ENCODE measurements at places on chromosomes 2 and 18.

GRCh38 chr2:11077411-11077810, 77.9 kb upstream of the SLC66A3 start:
- DNase-seq: no peak

- no peak for DNase-seq
Measured at GRCh38 chr2:38745267-38745666, 5.9 kb downstream of the SRSF7 start.

GRCh38 chr2:238169708-238170251, 11.0 kb downstream of the ERFE start:
- no peak for DNase-seq

DNA sequence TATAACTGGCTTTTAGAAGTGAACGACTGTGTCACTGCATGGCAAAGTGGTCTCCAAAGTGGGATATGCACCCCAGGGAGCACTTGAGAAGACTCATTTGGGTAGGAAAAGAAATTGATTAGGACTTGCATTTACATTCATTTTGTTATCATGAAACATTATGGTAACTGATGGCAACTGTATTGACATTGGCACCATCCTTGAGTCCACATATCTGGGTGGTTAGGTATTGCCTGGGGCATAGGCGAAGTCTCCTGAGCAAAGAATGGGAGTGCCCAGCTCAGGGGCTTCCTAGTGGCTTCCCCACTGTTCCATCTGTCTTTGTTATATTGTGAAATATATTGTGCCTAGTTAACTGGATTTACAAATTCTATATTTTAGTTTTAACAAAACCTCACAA, 29.2 kb downstream of the SPATS2L start:
- DNase-seq: no peak

DNA sequence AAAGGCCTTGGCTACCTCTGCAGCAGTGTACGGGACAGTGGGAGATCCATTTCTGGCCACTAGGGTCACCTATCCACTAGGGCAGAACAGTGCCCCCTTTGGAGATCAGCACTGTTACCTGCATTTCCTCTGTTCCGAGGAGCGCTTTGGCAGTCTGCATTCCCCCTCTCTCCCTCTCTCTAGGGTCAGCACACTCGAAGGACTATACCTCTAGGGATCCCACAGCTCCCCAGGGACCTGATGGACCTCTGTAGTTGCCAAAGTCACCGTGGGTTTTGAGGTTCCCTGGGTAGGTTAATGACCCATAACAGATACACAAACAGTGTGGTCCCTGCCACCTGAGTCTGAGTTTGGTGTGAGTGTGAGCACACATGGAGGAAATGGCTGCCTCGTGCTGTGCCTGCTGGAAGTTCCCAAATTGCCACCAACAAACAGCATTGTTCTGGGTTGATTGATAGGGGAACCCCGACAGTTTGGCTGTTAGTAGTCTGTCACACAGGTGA, 99.8 kb upstream of the VWC2L start:
- DNase-seq: no peak

DNA sequence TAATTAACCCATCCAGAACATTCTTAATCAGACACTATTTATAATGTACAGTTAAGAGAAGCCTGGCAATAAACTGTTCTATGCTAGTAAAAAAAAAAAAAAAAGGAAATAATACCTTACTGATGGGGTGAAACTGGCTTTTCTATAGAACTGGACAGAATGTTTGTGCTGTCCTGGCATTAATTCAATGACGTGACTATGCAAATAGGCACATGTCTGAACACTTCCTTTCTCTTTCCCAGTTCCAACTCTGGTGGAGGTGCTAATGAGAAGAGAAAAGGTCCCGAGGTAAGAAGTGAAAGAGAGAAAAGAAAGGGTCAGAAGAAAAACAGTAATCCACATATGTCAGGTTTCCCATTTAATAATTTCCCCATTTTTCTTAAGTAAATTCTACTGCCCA, 508.4 kb downstream of the ZEB2 start:
- DNase-seq: no peak

GRCh38 chr2:184599054-184599871, 934 bp downstream of the ZNF804A start:
- no peak for DNase-seq

DNA sequence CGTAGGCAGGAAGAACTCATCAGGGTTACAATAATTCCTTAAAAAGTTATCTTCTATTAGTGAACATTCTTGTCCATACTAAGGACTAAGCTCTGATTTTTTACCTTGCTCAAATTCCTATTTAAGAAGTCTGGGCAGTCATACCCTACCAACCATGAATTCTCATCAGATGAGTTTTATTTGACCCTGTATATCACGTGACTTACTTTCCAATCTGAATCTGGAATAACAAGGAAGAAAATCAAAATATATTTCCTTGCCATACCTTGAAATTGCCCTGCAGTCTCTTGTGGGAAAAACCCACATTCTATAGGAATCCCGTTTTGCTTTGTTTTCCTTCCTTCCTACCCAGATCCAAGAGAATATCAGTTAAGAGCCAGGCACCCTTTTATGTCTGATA, 352.7 kb downstream of the AKAIN1 start:
- no peak for DNase-seq

GRCh38 chr18:8735274-8735673, 29.9 kb downstream of the MTCL1 start:
- no peak for DNase-seq

DNA sequence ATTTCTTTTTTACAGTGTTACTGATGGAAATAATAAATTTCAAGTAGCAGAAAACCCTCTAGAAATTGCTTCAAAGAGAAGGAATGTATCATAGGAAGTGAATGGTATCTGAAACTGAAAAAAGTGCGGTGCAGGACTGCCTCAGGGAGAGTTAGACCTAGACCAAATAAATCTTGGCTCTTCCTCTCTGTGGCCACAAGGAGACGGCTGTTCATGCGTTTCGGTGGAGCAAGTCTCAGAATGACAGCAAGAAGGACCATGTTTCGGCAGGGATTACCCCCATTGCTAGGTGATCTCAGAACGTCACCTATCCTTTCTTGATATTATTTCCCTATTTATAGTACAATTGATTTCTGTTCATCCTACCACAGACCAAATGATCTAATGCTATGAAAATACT, 522.3 kb downstream of the SOX11 start:
- DNase-seq: no peak

DNA sequence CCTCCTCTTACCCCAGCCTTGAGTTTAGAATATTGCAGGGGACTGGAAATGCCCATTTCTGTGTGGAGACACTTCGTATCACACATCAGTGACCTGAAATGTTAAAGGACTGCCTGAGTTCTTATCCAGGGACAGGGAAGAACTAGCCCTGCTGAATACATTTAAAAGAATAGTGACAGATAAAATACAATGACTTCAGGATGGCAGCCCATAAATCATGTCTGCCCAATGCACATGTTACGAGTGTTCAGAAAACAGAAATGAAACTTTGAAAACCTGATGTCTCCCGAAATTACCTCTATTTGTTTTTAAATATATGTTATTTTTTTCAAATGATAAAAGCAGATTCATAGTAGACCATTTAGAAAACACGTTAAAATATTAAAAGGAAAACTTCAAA, 22.3 kb upstream of the RAB12 start:
- DNase-seq: no peak

DNA sequence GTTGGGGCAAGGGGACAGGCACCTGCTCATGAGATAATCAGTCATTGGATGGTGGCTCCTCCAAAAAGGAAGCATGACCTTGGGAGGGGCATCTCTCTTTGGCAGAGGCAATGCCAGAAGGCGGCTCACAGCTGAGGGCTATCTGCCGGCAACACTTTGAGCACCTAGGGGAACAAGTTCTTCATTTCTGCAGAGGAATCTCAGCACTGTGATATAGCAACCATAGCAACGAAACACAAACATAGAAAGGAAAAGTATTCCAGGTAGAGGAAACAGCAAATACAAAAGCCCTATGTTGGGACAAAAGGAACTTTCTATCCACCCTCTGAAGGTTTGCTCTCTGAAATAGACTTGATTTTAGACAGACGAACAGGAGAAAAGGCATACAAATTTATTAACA, 89.1 kb upstream of the NEDD4L start:
- DNase-seq: no peak

DNA sequence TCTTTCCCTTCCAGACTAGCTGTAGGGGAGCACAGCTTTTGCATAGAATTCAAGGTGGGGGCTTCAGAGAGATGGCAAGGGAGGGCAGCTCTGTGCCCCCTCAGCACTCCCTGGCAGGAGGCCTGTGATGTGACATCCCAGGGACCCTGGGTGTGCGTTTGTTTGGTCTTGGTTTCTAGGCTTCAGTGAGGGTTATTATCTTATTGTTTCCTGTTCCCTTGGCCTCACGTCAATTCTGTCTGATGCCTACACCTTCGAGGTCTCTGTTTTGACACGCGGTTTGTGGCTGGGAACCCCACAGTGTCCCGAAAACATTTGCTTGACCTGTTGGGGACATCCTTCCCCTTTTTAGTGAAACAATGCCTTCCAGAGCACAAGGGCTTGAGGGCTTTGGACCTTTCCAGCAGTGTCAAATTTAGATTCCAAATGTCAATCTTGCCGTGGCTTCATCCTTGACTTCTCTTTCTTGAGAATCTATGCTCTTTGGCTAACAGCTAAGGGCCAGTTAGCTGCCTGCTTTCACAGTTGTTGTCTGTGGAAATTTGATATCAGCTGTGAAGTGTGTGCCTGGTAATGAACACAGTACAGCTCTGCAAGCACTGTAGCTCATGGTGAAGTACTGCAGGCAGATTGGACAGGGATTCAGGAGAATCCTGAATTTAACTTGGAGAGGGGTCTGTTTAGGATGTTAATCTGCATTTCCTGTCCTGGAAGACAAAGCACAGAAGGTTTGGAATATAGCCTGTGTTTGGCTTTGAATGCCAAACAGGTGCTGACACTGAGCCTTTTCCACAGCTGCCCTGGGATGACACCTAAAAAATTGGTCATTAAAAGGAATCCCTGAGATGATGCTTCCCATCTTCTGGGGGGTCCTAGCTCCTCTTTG, 108.2 kb upstream of the CXCR4 start:
- DNase-seq: peak; percentile 23

DNA sequence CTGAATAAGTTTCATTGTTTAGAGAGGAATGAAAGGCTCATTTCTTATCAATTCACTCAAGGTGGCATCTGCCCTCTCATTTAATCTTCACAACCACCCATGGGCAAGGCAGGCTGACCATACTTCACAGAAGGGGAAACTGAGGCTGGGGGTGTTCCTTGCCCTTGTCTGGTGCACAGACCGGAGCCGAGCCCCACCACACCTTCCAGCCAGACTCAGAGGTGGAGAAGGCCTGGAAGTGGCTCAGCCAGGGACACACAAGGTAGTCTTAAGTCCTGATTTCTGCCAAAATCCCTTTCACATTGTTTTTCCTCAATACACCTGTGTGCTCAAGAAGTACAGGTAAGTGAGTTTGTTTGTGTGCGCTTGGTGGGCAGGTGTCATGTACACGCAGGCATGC, 111.9 kb upstream of the TEX51 start:
- no peak for DNase-seq

DNA sequence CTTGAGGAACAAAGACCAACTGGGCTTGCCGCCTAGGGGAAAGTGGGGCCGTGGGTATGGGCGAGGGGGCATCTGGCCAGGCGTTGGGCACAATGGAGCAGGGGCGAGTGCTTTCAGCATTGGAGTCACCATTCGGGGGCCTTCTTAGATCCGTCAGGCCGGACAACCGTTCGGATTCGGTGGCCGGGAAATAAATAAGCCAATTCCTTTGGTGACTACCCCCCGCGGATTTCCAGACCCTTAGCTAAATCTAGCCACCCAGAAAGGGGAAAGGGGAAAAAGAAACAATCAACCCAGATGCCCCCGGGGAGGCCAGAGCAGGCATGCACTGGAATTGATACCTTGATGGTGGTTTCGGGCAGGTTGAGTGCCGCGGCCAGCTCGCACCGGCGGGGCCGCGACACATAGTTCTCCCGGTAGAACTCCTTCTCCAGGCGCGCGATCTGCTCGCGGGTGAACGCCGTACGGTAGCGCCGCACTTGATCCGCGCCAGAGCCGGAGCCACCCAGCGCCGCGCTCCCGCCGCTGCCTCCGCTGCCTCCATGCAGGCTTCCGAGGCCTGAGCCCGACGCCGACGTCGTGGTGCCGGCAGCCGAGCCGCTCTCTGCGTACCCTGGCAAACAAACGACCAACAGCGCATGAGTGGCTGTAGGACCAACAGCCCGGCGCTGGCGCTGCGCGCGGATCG, 1.8 kb downstream of the EVX2 start:
- DNase-seq: no peak
